SK-N-SH treated with all-trans-retinoic acid at 6 μM for 48 hours (cell line): ENCODE measurements at places on chromosomes 2 and 18.

DNA sequence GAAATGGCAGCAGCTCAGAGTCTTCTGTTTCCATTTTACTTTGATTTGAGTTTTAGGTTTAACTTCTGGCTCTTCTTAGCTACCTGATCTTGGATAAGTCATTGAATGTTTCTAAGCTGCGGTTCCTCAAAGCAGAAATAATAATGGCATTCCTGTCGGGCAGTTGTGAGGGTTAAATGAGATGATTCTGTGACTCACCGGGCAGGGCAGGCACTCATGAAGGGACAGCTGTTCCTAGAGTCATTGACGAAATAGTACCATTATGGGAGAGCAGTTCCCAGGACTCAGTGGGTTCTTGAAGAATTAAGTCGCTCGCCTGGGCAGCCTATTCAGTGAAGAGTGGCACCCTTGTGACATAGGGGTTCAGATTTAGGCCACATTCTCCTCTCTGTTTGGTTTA lies 10.3 kb downstream of the TRIB2 start:
- no peak for ATAC-seq

DNA sequence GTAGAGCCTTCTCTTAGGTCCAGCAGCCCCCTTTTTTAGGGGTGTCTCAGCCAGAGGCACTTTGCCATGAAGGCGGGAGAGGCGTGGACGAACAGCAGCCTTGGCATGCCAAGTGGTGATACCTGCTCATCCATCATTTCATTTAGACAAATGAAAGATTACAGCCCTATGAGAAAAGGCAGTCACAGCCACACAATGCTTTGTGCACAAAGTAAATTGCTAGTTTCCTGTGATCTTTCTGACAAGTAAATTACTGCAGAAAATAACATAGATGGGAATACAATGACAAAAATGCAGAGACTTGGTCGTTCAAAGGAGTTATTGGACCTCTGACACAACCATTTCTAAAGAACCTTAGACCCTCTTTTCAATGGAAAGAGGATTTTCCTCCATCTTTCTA lies 94.9 kb downstream of the RND3 start:
- ATAC-seq = no peak

- ATAC-seq = no peak
These were observed 436.6 kb downstream of the LRATD1 start for GRCh38 chr2:15069149-15069548.

- ATAC-seq = no peak
These were observed 23.5 kb downstream of the TNS1 start for GRCh38 chr2:217979151-217979811.

GRCh38 chr2:163719331-163719730 lies 16.5 kb downstream of the FIGN start:
- ATAC-seq = no peak

GRCh38 chr2:10932345-10933151 lies 20.8 kb downstream of the KCNF1 start:
- ATAC-seq = no peak; the same call in 2 of the 3 replicates

DNA sequence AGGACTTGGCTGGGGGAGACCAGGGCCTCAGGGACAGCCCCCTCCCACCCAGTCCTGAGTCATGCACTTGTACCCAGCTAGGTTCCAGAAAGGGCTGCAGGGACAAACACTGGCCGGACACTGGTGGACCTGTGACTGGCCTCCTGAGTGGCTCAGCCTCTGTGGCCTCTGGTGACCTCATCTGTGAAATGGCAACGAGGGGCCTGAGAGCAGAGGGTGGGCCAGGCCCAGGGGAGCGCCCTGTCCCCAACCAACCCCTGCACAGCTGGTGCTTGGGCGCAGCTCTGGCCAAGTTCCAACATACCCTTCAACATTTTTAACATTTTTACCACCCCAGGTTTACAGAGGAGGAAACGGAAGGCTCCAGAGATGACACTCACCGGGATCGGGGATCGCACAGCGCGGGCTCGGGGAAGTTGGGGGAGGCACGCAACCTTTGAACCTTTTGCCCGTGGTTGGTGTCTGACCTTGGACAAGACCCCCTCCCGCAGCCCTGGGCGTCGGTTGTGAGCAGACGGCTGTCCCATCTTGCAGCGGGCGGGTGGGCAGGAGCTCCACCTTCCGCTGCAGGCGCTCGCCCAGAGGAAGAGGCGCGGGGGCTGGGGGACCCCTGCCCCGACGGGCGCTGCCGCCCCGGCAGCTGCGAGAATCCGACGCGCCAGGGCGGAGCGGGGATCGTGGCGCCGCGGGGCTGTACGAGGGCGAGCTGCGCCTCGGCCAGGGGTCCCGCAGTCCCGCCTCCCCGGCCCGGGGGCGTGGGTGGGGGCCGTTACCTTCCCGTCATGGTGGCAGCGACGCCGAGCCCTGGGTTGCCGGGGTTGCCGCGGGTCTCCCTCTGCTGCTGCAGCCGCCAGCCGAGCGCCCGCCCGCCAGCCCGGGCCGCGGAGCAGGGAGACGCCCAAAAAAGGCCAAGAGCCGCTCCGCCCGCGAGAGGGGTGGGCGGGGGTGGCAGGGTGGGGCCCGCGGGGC lies 805 bp downstream of the LIMS2 start:
- peak; percentile 65 for ATAC-seq

- no peak for ATAC-seq
These were observed 22.6 kb downstream of the PLEK start for GRCh38 chr2:68387408-68388350.

DNA sequence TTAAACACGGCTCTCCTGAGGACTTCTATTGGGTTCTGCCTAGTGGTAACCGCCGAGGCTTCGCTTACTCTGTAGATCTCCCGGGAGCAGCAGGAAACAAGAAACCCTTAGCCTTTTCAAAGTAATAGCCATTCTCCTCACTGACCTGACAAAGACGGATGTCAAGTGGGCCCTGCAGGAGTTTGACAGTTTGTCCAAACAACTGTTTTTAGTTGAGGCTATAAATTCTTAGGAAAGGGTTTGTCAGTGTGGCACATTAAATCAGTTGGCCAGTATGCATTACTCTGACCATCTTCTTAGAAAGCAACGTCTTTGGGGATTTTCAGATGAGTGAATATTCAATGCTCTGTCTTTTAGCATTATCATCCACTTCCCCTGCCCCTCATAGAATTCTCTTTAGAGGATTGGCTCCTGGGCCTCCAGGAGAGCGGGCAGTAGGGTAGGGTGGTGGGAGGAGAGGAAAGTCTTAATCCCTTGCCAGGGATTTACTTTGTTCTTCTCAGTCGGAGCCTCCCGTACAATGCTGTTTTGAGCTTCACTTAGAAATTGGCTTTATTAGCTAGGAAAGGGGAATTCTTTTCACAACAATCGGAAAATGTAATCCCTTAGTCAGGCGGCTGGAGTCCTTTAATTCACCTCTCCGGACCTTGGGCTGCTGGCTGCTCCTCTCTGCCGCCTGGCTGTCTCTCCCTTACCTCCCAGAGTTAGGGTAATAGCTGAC lies 13.3 kb upstream of the C18orf32 start:
- no peak for ATAC-seq

- no peak for ATAC-seq
These were observed 325.9 kb downstream of the FSIP2 start for GRCh38 chr2:186064507-186064906.
